Stimulated activated CD4-positive, alpha-beta T cell treated with anti-CD3 and anti-CD28 coated beads, TNF-alpha, amount 100 ng/mL, for 1 hour (primary cell): ENCODE measurements at places on chromosomes 2 and 18.

DNA sequence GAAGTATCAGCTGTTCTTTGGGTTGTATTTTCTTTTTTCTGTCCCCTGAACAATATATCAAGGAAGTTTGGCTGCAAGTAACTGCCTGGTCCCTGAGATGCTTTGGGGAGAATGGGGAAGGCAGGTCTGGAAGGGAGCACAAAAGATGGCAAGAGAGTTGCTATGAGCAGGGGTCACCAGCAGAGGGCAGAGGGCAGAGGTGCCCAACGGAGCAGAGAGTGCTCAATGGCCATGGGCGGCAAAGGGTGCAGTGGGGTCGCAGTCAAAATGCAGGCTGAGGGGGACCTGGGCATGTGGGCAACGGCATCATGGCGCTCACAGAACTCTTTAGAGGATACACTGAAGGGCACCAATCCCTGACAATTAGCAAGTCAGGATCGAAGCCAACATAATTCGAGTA, 107.7 kb upstream of the ATP8B1 start:
- DNase-seq: no peak

DNA sequence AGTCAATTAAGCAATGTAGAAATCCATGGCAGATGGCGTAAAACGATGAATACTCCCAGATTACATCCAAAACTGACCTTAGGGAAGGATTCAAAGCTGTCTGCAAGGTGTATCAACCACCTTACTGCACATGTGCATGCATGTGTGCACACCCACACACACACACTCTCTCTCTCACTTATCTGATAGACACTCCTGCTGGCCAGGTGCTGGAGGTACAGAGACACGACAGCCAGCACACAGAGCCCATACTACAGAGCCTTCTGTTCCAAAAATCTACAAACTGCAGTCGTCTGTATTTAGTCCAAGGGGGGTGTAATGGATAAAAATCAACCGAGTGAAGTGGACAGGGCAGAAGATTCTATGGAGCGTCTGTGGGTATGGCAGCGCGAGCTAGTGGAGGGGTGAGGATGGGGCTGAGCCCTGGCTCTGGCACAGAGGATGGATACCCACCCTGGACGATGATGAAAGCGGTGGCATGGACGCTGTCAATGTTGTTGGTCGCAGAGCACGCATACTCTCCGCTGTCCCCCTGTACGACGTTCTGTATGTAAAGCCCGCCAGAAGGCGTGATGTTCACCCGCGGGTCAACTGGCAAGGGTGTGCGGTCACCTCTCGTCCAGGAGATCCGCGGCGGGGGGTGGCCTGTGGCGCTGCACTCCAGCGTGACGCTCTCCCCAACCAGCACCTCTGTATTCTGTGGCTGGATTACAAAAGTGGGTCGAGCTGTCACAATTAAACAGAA, 78.4 kb downstream of the PXDN start:
- DNase-seq: no peak

- peak; percentile 15 for DNase-seq
Measured at GRCh38 chr2:85852937-85853498, 35.8 kb downstream of the ST3GAL5 start.

DNA sequence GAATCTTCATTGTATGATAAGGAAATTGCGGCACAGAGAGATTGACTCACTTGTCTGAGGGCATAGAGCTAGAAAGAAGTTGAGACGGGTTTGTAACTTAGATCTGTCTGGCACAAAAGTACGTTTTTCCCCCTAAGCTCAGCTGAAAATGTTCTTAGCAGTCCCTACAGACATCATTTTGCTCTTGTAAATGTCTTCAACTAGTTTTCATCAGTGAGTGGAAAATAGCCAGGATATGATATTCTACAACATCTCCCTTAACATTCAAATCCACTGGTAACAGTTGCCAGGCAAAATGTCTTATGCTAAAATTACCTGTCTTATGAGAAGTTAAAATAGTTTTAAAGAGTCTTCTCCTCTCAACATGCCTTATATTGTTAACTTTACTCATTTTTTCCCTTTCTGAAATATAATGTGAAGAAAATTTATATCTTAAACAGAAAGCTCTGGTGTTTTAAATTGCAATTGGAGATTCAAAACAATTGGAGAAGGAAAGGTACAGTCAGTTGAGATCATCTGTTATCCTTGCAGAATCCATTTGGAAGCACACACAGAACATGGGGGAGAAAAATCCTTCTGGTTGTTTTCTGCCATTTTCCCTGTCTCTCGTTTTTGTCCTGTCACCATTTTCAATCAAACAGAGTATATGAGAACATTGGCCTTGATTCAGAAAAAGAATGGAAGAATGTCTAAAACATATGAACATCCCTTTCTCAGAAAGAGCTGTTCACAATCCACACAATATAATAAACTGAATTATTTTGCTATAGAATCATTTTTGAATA, 255.0 kb downstream of the TRIB2 start:
- DNase-seq: no peak

GRCh38 chr2:178213991-178214390, 19.7 kb downstream of the OSBPL6 start:
- no peak for DNase-seq

GRCh38 chr2:230471074-230471473, 55.1 kb downstream of the SP100 start:
- no peak for DNase-seq

GRCh38 chr2:17788773-17789172, 27.5 kb upstream of the MSGN1 start:
- DNase-seq: no peak

DNA sequence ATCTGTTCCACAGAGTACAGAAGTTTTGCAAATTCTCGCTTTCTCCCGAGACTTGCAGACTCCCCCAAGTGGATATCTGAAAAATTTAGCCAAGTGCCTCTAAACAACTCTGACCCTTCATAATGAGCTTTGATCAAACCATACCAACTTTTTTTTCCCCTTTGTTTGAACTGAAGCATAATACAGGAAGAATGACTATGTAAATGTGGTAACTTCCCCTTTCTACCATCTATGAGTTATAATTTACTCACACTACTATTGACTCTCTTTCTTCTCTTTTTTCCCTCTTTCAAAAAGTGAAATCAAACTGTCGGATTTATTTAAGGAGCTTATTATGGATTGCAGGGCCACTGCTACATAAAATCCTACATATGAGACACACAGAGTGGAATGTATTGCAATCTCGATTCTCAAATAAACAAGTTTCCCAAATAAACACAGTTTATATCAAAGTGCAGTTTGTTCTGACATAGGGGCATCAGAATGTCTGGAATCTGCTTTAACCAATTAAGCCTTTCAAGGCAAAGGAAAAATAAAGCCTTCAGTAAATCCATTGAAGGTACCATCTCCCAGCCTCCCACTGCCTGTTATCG, 1.4 kb upstream of the ZNF804A start:
- no peak for DNase-seq

DNA sequence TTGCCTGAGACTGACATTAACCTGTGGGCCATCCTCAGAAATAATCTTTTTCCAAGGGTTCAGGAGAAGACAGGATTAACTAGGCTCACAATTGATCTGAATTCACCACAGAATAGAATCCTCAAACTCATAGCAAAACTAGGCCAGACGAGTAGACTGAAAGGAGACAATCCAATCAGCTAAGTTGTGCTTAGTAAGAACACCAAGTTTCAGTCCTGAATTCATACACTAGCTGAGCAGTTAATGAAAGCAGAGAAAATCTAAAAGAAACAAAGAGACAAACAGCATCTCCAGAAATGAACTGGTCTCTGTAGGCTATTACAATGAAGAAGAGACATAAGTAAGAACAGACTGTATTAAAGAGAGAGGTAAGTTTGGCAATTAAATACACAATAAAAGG, 89.5 kb downstream of the GORASP2 start:
- DNase-seq: no peak

GRCh38 chr2:101112772-101113157, 38.4 kb downstream of the TBC1D8 start:
- no peak for DNase-seq
